GM12878 (cell line): ENCODE measurements at places on chromosomes 1 and 21.

DNA sequence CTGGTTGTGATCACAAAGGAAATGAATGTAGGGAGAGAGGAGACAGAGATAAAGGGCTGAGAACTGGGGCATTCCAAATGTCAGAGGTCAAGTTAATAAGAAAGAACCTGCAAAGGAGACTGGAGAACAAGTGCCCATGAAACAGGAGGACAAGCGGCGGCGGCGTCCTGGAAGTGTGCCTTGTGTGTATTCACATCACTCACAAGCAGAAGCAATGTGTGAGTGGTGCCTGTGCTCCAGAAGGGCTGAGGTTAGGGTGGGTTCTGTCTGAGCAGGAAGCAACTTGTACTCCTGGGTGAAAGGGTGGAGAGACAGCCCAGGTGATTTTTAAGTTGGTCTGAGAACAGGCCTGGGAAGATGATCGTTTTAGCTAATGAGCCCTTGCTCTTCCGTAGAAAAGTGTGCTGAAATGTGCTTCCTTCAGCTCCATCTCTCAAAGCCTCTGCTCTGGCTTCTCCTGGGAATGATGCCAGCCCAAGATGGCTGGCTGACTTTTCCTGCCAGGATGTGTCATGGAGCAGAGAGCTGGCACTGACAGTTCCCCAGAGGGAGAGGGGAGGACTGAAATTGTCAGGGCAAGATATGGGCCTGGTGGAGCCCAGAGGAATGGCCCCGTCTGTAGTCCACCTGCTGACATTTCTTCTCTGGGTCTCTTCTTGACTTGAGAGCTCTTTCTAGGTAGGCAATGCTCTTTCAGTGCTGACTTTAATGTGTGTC, 25.1 kb upstream of the PLEKHA6 start:
- no peak for DNase-seq

DNA sequence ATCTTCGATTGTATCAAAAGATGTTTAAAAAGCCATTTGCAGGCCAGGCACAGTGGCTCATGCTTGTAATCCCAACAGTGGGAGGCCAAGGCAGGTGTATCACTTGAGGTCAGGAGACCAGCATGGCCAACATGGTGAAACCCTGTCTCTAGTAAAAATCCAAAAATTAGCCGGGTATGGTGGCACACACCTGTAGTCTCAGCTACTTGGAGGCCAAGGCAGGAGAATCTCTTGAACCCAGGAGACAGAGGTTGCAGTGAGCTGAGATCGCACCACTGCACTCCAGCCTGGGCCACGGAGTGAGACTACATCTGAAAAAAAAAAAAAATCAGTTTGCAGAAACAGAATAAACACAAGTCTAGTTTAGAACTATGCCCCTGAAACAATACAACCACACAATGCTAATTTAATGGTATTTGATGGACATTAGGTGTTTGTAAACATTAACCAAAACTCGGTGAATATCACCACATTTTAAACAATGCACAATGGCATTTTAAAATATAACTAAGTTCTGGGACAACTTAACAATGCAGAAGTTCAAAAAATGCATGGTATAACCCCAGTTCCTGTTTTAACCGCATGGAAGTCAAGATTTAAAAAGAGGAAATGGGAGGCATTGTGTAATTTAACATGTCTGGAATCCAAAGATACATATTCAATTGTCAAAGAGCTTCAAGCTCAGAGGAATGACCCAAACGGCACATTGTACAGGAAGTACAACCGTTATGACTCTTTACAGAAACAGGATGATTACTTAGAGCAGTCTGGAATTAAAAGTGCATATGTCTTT, 7.1 kb upstream of the PTTG1IP start:
- no peak for DNase-seq

DNA sequence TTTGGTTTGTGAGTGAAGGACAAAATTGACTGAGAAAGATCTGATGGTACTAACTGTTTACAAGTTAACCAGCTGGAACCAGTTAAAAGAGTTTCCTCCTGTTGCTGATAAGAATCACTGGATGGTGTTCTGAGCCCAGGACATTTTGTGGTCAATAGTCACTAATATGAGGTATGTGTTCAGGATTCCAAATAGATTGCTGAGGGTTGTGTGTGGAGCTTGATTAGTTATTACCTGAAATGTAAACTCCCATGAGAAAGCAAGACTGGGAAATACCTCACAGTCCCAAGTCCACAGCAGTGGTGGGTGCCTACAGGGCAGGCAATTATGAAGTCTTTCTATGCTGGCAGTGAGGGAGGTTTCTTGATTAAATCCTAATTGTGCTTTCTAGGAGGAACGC, 164.6 kb downstream of the DNM3 start:
- DNase-seq, result no peak

DNA sequence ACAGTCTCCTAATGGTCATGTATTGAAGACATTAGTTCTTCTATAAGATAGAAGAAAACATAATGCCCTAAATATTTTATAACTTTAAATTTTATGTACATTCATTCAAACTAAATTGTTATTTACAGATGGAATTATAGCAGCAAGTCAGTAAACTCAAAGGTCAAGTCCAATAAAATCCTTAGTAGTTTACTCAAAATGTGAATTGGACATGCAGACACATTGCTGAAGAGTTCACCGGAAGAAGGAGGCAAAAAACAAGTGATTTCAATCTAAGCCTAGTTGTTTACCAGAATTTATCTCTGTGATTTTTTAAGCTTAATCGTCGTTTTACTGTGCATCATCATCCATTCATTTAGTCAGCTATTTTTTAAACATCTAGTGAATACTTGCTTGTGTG, 149.7 kb downstream of the GREM2 start:
- DNase-seq, result no peak

GRCh38 chr1:121519042-121519755, 334.4 kb downstream of the SRGAP2C start:
- DNase-seq, result no peak
